Activated CD4-positive, CD25-positive, alpha-beta regulatory T cell (primary cell): ENCODE measurements at places on chromosomes 1 and 21.

- DNase-seq, result no peak
Observed at GRCh38 chr1:77829851-77830250, 50.4 kb downstream of the MIGA1 start.

DNA sequence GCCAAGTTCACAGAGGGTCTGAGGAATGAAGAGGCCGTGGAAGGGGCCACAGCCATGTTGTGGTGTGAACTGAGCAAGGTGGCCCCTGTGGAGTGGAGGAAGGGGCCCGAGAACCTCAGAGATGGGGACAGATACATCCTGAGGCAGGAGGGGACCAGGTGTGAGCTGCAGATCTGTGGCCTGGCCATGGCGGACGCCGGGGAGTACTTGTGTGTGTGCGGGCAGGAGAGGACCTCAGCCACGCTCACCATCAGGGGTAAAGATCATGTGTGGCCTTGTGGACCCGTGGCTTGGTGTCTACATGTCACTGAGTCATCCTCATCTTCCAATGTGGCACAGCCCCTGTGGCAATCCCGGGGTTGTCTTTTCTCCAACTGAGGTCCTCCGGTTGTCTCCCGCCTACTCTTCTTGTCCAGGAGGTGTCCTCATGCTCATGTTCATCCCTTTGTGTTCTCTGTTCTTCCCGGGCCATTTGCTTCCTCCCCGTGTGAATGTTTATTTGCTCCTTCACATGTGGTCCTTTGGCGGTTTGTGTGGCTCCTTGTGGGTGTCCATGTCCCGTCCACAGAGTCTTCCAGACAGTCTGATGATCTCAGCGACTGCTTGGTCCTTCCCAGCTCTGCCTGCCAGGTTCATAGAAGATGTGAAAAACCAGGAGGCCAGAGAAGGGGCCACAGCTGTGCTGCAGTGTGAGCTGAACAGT lies 84.2 kb downstream of the OBSCN start:
- DNase-seq, result no peak

- peak; percentile 72 for DNase-seq
Observed at GRCh38 chr21:15729674-15730483, at the start of gene USP25. Gene USP25, plus strand, starts transcription at chr21:15729982. Its CDS starts 412 bp downstream, at chr21:15730394.

- DNase-seq, result no peak
Observed at GRCh38 chr1:35633547-35633946, 7.8 kb downstream of the PSMB2 start.

DNA sequence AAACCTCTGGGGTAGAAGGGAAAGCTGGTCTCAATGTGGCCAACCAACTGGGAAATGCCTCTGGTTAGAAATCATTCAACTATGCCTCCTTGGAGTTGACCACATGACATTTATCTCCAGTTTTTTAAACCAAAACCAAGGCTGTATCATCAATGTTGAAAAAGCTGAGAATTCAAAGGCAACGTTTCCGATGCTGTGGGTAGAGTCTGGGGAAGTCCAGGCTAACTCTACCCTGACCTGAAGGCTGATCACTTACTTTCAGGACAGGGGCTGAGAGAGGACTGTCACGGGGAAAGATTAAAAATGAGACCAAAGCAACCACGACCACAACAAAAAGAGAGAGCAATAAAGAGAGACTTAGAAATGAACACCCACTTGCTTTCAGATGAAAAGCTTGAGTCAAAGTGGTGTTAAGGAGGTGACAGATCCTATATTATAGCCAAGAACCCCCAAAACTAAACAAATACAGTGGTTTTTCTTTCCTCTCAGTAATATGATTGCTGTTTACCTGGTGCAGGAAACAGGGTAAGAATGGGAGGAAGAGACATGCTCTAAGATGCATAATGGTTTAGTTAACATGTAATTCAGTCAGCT lies 90.8 kb upstream of the TNFSF4 start:
- no peak for DNase-seq

- DNase-seq, result no peak
Observed at GRCh38 chr1:99119188-99119587, 114.5 kb upstream of the PLPPR5 start.

- DNase-seq, result no peak
Observed at GRCh38 chr1:184568148-184568547, 181.3 kb downstream of the C1orf21 start.

DNA sequence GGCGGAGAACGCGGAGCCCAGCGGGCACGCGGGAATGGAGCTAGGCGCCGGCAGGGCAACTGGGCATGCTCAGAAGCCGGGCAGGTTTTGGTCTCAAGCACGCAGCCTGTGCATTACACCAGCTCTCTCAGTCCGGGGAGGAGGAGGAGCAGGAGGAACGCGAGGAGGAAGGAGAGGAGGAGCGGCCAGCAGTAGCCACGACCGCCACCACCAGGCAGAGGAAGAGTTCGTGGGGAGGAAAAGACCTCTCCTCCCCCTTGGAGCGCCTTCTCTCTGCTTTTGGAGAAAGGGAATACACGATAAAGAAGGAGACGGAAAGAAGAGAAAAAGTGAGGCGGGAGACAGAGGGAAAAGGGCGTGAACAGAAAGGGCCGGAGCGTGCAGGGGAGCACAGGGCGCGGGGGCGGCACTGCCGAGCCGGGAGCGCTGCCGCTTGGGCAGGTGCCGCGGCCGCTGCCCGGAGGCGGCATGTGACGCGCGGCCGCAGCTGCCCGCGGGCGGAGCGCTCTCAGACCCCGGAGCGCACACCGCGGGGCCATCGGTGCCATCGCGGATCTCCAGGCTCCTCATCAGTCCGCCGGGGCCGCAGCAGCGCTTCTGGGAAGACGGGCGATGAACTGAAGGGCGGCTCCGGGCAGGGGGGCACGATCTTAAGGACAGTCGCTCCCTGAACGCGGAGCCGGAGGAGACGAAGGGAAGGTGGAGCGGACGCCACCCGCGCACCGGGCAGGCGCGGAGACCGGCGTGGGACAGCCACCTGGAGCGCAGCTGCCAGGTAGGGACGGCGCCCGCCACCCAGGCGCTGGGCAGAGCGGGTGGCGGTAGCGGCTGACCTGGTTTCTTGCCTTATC lies at the start of gene CHRM3:
TSS of gene CHRM3 (plus strand) at position 116 of the 851 bp plus-strand sequence. CDS start 520,884 bp downstream, outside the sequence.
- DNase-seq, result no peak

DNA sequence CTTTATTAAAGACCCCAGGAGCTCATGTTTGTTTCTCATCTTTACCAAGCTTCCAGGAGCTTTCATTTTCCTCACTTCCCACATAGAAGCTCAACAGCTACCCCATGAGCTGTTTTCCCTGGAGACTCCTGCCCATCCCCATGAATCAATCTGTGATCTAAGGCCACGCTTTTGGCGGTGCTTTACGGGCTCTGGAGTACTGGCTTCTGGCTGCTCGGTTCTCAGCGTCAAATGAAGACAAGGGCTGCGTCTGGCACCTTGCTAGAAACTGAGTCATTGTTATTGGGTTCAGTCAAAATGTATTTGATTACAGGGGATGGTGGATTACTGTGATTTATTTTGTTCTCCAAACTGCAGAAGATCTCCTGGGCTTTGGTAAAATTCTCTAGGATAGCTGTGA lies 39.9 kb downstream of the ACP6 start:
- no peak for DNase-seq

GRCh38 chr1:74652711-74653139 lies 20.9 kb downstream of the ERICH3 start:
- DNase-seq, result no peak

GRCh38 chr1:157781048-157781447 lies 4.1 kb upstream of the FCRL2 start:
- DNase-seq, result no peak

GRCh38 chr1:59128239-59128736 lies 168.6 kb upstream of the FGGY start:
- DNase-seq, result no peak

GRCh38 chr1:243731301-243731891 lies 118.6 kb downstream of the AKT3 start:
- no peak for DNase-seq

DNA sequence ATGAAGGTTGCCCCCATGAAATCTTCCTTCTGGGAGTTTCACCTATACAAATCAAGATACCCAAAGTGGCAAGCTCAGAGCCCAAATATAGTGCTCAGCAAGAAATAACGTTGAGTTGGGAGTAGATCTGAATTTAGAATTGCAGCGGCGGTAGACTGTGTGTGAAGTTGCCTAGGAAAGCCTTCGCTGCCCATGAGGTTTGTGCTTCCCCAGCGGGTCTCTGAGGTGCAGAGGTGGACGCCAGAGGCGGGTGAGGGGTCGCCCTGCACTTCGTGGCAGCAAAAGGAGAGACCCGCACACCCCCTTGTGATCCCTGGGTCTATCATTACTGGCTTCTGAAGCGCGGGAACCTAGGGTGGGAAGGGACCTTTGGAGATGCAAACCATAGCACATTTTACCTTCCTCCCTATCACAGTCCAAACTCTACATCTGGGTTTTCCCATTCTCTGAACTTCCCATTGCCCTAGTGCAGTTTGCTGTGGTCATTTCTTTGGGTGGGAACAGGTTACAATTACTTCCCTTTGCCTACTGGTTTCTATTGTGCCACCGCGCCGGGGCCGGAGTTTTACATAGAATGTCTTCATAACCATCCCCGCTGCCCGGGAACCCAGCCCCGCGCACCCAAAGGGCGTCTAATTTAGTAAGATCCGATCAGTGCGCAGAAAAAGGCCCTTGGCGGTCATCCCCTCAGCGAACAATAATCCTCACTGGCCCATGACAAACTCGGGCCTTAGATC lies 5.2 kb downstream of the TBX15 start:
- no peak for DNase-seq
